ENCODE measurements at places on chromosomes 2 and 18.

DNA sequence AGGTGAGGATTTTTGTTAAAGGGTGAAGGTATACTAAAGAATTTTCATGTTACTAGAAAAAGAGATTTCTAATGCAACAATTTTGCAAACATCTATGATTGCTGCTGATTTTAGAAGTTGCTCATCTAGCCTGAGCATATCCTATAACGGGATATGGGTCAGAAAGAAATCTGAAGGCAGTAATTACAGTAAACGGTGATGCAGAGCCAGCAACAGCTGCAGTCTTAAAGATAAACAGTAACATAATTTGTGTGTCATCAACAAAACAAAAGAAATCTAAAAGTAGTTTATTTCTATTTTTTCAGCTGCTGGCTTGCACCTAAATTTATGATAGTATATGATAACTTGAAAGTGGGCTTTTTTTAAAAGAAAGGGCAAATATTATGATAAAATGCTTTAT is 215.7 kb downstream of the SLC4A10 start:
- no peak for DNase-seq

- DNase-seq: no peak
Measured at GRCh38 chr2:231200805-231201474, 2.5 kb downstream of the ARMC9 start.

- no peak for DNase-seq
Measured at GRCh38 chr2:15181092-15181745, 379.9 kb downstream of the NBAS start.

DNA sequence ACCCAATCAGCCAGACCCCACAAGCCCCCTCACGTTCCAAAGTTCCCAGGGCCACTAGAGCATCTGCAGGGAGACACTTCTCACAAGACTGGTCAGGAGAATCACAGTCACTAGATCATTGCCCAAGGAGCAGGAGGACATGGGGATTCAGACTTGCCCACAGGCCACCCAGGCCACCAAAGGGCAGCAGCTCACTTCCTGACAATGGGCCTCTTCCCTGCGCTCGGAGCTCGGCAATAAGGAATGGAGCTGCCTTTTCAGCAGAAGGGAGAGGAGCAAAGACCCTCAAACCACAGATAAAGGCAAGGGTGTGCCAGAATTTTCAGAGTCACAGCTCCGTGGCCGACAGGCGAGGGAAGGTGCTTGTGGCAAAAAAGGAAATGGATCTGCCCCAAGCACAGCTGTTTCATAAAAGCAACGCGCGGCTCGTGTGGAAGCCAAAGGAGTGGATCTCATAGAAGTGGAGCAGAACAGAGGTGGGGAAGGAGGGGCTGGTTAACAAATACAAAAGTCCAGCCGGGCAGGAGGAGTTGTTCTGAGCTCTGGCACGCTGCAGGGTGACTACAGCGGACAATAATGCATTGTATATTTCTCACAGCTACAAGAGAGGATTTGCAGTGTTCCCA is 72.1 kb downstream of the EDAR start:
- no peak for DNase-seq

- no peak for DNase-seq
Measured at GRCh38 chr2:30252723-30253701, 21.7 kb downstream of the LBH start.

DNA sequence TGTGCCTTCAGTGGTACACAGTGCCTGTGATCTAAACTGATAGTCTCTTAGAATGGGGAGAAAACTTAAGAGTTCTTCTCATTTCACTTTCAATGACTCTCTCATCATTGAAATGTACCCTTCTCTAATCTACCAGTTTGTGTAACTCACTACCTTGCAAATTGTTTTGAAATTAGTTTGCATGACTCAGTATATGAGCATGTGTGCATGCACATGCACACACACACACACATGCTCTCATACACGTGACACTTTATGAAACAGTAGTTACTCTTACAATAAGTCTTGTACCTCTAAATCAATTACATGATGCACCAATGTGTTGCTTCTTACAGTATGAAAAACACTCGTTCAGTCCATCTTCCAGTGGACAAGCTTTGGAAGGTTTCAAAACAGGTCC is 10.6 kb downstream of the LYPD6B start:
- DNase-seq: no peak

GRCh38 chr2:216316743-216317142 is 55.5 kb downstream of the MARCHF4 start:
- DNase-seq: no peak
